Stimulated activated CD8-positive, alpha-beta memory T cell treated with anti-CD3 and anti-CD28 coated beads, Interleukin-4, amount 100 ng/mL, for 24 hours (primary cell): ENCODE measurements at places on chromosomes 13 and 19.

DNA sequence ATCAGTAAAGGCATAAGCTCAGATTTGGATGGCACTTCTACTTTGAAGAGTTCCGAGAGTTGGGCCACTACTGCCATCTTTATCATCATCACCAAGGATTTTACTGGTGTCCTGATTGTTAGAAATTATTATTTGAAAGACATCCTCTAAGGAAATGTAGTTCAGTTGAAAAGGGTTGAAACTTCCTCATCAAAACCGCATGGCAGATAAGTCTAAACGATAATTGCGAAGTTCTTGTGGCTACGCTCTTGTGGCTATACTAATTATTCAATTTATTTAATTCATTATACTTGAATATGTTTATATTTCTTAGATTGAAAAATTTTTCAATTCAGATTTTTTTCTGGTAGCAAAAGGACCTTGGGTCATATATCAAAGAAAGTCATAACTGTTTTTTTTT lies 22.4 kb downstream of the TNFRSF19 start:
- no peak for DNase-seq

DNA sequence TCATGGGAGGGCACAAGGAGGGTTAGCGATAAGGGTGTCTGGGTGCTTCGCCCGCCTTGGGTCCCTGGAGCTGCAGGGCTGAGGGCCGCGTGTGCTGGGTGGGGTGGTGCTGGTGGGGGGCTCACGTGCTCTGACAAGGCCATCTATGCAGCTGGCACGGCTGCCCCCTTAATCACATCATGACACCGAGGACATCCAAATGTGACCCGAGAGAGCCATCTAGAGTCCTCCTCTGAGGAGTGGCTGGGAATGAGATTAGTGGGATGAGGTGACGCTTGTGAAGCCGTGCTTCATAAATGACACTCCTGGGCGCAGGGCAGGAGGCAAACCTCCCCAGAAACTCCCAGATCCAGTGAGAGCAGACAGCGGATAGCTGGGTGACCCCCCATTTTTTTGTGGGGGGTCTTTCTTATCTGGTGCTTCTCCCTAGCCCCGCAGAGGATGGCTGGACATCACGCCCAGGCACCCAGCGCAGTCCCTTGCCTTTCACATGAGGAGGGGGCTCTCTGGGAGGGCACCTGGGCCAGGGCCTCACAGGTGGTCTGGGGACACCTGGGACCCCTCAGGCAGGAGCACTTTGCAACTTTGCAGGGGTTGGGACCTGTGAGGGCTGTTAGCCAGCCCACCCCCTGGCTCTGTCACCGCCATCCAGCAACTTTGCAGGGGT lies 6.6 kb downstream of the FZR1 start:
- DNase-seq, result no peak

- DNase-seq, result no peak
Observed at GRCh38 chr19:39915101-39915847, 19.2 kb downstream of the FCGBP start.

- peak; percentile 96 for DNase-seq
Observed at GRCh38 chr19:52397310-52398080, at the start of gene ZNF528. ZNF528 (plus strand) TSS chr19:52397849; CDS start chr19:52402014, 4,165 bp downstream.

- no peak for DNase-seq
Observed at GRCh38 chr13:105918842-105919741, 616.4 kb downstream of the EFNB2 start.

DNA sequence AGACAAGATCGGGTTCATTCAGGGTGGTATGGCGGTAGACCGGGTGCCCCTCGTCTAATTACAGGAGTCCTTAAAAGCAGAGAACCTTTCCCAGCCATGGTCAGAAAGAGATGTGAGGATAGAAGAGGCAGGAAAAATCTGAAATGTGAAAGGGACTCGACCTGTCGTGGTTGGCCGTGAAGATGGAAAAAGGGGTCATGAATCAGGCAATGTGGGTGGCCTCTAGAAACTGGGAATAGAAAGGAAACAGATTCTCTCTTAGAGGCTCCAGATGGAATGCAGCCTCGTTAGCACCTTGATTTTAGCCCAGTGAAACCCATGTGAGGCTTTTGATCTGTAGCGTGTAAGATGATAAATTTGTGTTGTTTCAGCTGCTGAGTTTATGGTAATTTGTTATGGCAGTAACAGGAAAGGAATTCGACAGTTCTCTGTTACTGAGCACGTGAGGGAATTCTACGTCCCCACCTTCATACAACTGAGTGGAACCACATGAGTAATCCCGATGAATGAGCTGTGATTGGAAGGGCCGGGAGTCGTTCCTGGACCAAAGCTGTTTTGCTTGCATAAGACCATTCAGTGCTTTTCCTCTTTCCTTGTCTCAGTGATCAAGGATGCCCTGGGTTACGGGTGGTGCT lies 11.0 kb upstream of the CA11 start:
- DNase-seq, result no peak

- no peak for DNase-seq
Observed at GRCh38 chr13:93788456-93788855, 561.8 kb downstream of the GPC6 start.
